Nasal cavity respiratory epithelium epithelial cell of viscerocranial mucosa (primary cell): ENCODE measurements at places on chromosomes 12 and 14. TPM values are rescaled to one million over a fixed set of nuclear protein-coding genes. Genes with fewer than 3 reads are reported as not detected.

Gene DAO
- total RNA-seq = not detected in 2 replicates

Gene FAM90A1
- 0.28 TPM in 1 of 2 replicates, not detected in the other for total RNA-seq

Gene PCED1B
- 1.7 and 2.6 TPM in 2 replicates for total RNA-seq

Gene SP7
- total RNA-seq = not detected in 2 replicates

Gene MMP17
- 2.3 and 9.9 TPM in 2 replicates for total RNA-seq

Gene PHETA1
- 5.8 and 7.9 TPM in 2 replicates for total RNA-seq

Gene ADCY4
- total RNA-seq = 0.85 and 1.0 TPM in 2 replicates
